ENCODE measurements at places on chromosomes 1 and 21. TPM values are rescaled to one million over a fixed set of nuclear protein-coding genes. Genes with fewer than 3 reads are reported as not detected.

DNA sequence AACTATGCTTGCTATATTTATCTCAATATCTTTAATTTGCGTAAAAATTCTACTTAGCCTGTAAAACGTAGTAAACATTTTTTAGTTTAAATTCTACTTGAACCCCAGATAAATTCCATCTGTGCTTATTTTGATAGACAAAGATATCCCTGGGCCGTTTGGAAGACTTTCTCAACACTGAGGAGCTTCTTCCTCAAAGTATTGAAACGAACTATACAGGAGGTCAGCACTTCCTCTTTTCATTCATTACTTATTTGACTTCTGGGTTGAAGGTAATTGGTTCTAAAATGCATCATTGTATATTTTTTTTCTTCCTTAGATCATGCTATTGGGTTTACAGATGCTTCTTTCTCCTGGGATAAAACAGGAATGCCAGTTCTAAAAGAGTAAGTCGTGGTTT is 74.7 kb downstream of the HSPA13 start:
- no peak for DNase-seq
- no peak overlapping the region for H3K27ac ChIP-seq
- peaks cover 9% of the 10 kb centered on the region for H3K27me3 ChIP-seq
- no peaks in the 10 kb centered on the region for H3K36me3 ChIP-seq

DNA sequence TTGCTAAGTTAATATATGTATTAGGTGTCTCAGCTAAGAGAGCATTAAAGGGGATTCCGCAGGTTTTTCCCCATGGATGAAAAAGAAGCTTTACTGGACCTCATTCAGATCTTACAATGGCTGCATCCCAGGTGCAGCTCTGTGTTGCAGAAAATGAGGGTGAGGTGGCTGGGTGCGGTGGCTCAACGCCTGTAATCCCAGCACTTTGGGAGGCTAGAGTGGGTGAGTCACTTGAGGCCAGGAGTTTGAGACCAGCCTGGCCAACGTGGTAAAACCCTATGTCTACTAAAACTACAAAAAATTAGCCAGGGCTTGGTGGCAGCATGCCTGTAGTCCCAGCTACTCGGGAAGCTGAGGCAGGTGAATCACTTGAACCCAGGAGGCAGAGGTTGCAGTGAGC is 58.5 kb upstream of the MORC3 start:
- peaks cover 15% of the 10 kb centered on the region for H3K4me1 ChIP-seq
- H3K36me3 ChIP-seq = peaks cover 11% of the 10 kb centered on the region
- H3K27ac ChIP-seq = no peak overlapping the region
- no peak for DNase-seq
- no peaks in the 10 kb centered on the region for H3K27me3 ChIP-seq

Gene MYOG
- total RNA-seq = not detected

Gene MAB21L3
- total RNA-seq = not detected

- no peak overlapping the region for H3K4me3 ChIP-seq
- no peak for DNase-seq
- H3K27ac ChIP-seq = no peak overlapping the region
Observed at GRCh38 chr1:29966526-29967045, 730.3 kb downstream of the PTPRU start.

DNA sequence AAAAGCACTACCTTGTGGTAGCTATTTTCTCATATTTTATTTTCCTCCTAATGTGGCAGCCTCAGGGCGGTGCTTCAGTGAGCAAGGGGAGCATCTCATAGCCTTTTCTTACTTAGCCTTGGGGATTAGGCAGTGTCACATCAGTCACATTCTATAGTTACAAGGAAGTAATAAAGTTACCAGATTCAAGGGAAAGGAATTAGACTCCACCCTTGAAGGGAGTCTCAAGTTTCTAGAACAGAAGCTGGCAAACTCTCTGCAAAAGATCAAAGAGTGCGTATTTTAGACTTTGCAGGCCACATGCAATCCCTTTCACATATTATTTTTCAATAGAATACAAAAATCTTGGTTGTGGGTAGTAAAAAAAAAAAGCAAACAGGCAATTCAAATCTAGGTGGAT is 350.4 kb downstream of the AMY1C start:
- no peaks in the 10 kb centered on the region for H3K4me1 ChIP-seq
- H3K27ac ChIP-seq = no peak overlapping the region
- no peak overlapping the region for H3K4me3 ChIP-seq
- no peaks in the 10 kb centered on the region for H3K27me3 ChIP-seq

- no peak overlapping the region for H3K4me3 ChIP-seq
- no peak overlapping the region for H3K27ac ChIP-seq
- H3K27me3 ChIP-seq = no peaks in the 10 kb centered on the region
- peaks cover 1% of the 10 kb centered on the region for H3K36me3 ChIP-seq
Observed at GRCh38 chr1:10626131-10626731, 151.5 kb downstream of the PEX14 start.

DNA sequence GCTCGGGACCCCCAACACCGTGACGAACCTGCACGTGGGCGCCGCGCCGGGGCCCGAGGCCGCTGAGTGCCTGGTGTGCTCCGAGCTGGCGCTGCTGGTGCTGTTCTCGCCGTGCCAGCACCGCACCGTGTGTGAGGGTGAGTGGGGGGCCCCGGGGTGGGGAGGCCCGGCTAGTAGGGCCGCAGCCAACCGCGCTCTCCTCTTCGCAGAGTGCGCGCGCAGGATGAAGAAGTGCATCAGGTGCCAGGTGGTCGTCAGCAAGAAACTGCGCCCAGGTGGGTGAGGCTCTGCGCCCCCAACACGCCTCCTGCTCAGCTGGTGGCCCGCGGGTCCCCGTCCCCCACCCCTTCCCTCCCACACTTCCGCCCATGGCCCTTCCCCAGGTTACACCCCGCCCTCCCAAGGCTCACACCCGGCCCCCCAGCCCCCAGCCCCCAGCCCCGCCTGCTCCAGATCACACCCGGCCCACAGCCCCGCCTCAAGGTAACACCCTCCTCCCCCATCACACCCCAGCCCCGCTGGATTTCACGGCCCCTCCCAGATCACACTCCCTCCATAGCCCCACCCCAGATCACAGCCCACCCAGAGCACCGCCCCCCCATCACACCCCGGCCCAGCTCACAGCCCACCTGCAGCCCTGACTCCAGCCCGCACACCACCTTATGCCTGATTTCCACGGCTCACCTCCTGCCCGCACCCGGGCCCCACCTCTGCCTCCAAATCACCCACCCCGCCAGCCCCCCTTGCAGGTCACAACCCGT is 2.4 kb upstream of the MMP23B start:
- H3K4me3 ChIP-seq = peak overlapping the region; percentile 42
- H3K36me3 ChIP-seq = peaks cover 2% of the 10 kb centered on the region
- peak; percentile 37 for DNase-seq
- H3K27ac ChIP-seq = peak overlapping the region; percentile 65
- H3K4me1 ChIP-seq = no peaks in the 10 kb centered on the region

DNA sequence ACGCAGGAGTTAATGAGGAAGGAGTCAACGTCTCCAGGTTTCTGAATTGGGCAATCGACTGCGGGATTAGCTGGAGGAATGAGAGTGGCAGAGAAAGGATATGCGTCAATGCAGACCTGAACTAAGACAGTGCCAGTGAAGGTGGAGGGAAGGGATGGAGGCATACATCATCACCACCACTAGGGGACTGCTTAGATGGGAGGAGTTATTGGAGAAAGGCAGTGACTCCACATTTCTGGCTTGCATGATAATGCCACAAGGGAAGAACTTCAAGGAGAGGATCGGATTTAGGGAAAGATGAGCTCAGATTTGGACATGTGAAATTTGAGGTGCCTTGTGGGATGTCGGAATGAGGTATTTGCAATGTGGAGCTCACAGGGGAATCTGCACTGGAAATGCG is 17.5 kb downstream of the VASH2 start:
- peaks cover 7% of the 10 kb centered on the region for H3K4me1 ChIP-seq
- DNase-seq = no peak
- H3K36me3 ChIP-seq = no peaks in the 10 kb centered on the region

Gene EXOSC10
- 103 TPM for total RNA-seq

Gene SEC16B
- total RNA-seq = not detected

Gene KMO
- total RNA-seq = not detected

GRCh38 chr1:29700491-29700890 is 464.2 kb downstream of the PTPRU start:
- DNase-seq = no peak
- no peak overlapping the region for H3K4me3 ChIP-seq
- H3K4me1 ChIP-seq = peaks cover 5% of the 10 kb centered on the region
- H3K27me3 ChIP-seq = peaks cover 19% of the 10 kb centered on the region
- no peaks in the 10 kb centered on the region for H3K36me3 ChIP-seq

DNA sequence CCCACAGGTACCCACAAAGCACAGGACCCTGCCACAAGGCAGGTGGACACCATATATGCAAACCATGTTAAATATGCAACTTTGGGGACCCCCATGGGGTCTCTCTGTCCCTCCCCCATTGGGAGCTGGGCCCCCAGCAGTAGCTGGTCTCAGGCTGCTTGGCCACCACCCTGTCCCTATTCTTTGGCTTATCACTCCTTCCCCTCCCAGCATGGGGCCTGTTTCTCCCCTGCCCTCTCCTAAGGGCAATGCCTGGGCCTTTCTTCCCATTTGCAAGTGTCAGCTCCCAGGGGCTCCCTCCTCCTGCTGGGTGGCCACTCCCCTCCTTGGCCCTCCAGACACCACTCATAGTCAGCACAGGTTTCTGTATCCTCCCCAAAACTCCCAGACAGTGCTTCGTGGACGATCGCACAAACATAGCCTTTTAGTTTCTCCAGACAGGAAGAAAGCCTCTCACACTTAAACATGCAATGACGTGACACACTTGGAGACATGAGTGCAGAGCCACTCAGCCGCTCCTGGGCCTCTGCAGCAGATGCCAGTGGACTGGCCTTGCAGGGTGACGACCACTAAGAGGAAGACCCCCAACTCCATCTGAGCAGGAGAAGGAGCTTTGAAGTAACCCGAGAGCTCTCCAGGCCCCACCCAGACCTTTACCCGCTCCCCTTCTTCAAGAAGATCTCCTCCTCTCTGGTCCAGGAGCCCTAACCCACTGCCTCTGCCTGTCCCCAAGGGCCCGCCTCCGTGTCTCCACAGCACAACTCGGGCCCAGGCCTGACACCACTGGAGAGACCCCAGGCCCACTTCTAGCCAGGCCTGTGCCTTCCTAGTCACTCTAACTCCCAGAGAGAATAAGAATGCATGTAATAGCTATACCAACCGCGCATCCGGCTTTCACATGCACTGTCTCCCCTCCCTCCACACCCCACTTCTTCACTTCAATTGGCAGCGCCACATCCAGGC is 22.9 kb downstream of the CITED4 start:
- no peak for DNase-seq
- H3K4me1 ChIP-seq = peaks cover 33% of the 10 kb centered on the region
- H3K4me3 ChIP-seq = no peak overlapping the region
- H3K27me3 ChIP-seq = peaks cover 2% of the 10 kb centered on the region
- peak overlapping the region; percentile 2 for H3K27ac ChIP-seq
- H3K36me3 ChIP-seq = peaks cover 3% of the 10 kb centered on the region

Gene SH2D1B
- total RNA-seq = 0.10 TPM
